HCT116 (cell line): ENCODE measurements at places on chromosomes 11 and 22. TPM values are rescaled to one million over a fixed set of nuclear protein-coding genes. Genes with fewer than 3 reads are reported as not detected.

GRCh38 chr22:17788528-17789378 lies 14.5 kb upstream of the BID start:
- no peak for DNase-seq

DNA sequence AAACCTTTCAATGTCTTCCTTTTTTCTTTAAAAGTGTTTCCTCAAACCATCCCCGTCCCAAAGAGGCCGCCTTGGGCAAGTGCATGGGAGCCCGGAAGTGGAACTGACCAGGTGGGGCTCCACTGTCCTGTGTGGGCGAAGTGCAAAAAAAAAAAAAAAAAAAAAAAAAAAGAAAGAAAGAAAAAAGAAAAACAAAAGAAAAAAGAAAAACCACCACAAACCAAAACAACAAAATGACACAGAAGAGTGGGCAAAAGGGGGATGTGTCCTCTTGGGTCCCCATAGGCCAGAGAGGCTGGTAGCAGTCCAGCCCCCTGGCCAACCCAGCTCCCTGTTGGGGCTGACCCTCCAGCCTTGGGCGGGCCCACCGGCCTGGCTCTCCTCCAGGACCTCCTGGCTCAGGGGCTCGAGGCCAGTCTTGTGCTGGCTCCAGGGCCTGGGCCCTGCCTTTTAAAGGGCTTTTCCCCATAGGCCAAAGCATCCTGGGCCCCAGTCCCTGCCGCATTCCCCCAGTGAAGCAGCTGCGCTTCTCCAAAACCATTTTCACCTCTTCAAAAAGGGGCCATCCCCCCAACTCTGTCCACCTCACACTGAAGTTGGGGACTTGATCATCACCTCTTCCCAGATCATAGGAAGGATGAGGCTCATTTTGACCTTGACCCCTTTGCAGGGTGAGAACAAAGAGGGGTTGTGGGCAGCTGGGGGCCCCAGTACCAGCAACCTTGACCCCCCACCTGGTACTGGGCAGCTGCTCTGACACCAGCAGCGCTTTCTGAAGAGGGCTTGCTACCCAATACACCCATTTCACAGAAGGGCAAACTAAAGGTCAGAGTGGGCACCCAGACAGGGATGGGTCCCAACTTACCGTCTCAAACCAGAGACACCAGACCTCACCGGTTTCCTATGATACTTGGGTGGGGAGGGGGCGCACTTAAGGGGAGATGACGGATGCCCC lies 9.4 kb downstream of the CBX6 start:
- no peak for DNase-seq

- DNase-seq = no peak
Observed at GRCh38 chr11:92166335-92166734, 58.3 kb upstream of the FAT3 start.

- no peak for DNase-seq
Observed at GRCh38 chr11:93166862-93167261, 30.9 kb downstream of the SLC36A4 start.

GRCh38 chr11:7540830-7541555 lies 27.2 kb downstream of the PPFIBP2 start:
- no peak for DNase-seq

DNA sequence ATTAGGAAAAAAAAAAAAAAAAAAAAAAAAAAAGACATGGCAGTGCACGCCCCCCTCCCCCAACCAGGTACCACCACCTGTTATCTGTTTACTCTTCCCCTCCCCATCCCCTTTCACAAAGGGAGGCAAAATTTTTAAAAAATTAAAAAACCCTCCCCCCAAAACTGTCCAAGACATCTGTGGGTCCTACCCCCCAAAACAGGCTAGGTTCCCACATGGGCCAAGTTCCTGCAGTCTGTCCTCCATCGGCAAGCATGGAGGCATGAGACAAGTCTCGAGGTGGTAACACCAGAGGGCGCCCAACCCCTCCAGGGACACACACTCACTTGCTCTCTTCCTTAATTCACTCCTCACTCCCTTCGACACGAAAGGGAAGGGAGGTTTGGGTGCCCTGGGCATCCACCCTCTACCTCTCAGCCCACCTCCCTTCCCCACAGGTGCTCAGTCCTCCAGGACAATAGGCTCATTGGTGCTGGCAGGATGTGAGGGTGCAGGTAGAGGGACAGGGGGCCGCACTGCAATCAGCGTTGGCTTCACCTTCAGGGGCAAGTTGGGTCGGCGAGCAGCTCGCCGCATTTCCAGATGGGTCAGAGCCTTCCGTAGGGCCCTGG lies 2.2 kb upstream of the TUT1 start:
- no peak for DNase-seq

- DNase-seq = no peak
Observed at GRCh38 chr22:20506543-20507252, 712 bp upstream of the MED15 start.

GRCh38 chr11:3775736-3776406 lies 21.5 kb downstream of the NUP98 start:
- DNase-seq = no peak

DNA sequence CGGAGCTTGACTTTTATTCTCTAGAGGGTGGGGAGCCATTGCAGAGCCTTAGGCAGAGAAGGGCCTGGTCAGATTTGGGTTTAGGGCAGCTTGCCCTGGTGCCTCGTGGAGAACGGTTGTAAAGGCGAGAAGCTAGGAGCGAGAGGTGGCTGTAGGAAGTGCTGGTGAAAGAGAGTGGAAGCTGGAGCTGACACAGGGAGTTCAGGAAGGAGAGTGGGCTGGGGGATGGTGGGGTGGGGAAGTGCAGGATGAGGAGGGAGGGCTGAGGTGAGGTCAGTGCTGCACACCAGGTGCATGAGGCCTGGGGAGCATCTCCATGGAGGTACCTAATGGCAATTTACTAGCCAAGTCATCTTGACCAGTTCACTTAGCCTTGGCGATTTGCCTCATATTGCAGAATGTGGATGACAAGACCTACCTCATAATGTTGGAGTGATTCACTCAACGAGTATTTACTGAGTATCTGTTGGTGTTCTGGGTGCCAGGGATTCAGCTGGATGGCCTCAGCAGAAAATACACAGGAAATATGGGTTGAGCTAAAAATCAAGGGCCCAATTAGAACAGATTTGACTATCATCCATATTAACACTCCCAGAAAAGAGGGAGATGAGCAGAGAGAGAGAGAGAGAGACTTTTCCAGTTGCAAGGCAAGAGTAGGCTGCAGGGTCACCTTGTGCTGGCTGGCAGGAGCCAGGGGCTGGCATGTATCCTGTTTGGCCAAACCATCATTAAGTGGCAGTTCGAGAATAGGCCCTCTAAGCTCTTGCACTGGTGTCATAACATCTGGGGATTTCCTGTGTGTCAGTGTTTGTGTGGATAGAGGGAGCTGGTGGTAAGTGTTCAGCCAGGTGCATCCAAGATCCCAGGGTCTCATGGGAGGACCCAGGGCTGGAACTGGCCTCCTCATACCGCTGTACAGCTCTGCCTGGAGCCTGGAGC lies 44.4 kb upstream of the CLDN5 start:
- DNase-seq = no peak

DNA sequence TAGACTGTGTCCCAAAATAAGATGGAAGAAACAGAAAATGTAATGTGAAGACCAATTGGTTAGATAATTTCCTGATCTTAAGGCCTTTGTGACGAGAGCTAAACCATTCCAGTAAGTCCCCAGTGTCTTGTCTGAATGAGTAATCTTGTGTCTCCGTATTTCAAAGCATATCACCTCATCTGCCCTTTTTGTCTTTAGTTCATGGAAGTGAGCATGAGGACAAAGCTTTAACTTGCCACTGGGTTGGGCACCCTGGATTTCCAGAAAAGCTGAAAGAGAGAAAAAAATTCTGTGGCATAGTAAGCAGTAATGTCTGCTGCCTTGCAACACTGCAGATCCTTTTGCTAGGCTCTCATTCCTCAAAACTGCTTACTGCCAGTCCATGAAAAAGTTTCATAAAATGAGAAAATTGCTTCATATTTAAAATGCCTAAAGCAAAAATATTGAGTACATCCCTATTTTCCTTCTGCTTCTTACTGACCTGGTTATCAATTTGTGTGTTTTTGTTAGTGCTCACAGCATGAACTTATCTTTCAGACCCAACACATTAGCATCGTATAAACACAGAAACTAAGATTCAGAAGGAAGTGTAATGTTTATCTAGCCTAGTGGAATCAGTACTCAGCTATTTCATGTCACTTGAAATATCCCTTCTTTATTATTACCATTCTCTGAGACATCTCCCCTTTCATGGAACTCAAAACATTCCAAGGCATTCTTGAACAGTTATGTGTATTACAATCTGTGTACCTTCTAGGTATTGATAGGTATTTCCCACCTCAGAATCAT lies 5.3 kb downstream of the CASP12 start:
- DNase-seq = no peak

- DNase-seq = no peak
Observed at GRCh38 chr11:68090706-68091105, 30.5 kb downstream of the CHKA start.

GRCh38 chr22:46929046-46929709 lies 166.7 kb downstream of the TBC1D22A start:
- DNase-seq = no peak

DNA sequence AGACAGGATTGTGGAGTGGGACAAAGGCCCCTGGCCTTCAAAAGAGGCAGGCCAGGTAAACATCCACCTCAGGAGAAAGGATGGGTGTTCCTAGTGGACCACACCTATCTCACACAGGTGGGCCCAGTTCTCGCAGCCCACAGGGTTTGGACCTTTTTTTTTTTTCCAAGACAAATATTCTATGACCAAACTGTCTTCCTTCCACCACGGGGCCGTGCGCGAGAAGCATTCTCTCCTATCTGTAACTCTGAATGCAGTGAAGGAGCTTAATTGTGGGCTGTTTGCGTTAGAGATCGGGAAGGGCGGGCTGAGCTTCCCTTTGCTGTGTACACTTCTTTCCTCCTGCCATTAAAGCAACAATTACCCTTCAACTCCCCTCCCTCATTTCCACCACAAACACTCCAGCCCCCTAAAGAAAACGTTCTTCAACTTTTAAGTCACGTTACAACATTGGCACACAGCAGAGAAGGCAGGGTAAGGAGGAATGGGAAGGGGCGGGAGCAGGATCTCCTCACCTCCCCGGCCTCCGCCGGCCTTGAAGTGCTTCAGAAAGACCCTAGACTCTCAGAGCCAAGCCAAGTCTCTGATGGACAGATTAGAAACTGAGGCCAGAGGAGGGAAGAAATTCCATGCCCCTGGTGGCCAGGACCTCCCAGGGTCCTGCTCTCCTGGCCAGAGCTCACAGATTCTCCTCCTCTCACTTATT lies 238.4 kb downstream of the BUD13 start:
- no peak for DNase-seq

- no peak for DNase-seq
Observed at GRCh38 chr11:59503276-59503675, at the start of gene OR4D11. TSS of gene OR4D11 (plus strand) at chr11:59503576. CDS start at chr11:59503576, 0 bp downstream.

- no peak for DNase-seq
Observed at GRCh38 chr22:38267086-38267485, 5.7 kb downstream of the TMEM184B start.

- no peak for DNase-seq
Observed at GRCh38 chr22:34808618-34809017, 257.3 kb upstream of the ISX start.

DNA sequence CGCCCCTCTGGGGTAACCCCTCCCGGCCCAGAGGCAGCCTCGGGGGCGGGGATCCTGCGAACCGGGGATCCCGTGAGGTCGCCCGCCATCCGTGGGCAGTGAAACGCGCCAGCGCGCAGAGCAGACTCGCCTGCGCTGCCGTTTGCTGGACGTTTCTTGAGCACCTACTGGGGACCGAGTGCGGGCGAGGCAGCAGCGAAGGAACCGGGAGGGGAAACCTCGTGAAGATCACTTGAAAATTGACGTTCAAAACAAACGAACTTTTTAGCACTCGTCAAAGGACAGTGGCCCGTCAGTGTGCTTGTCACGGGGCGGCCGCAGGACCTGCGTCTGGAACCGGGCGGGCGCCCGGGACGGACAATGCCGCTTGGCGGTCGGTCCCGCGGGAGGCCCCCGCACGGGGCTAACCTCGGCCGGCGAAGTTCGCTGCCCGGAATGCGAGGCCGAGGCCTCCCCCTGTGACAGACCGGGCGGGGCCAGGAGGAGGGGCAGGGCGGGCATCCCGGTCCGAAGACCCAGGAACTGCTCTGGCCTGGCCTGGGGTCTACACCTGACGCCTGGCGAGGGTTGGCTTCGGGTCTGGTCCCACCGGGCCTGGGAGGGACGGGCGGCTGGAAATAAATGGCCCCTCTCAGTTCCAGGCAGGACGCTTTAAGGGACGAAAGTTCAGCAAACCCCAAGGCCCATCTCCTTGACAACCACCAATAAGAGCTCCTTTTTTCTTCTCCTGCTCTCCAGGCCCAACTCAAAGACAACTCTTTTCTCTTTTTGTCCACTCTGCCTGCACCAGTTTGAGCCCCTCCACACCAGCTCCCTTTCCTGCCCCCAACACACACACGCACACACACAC lies 723 bp upstream of the SCUBE1 start:
- DNase-seq = no peak

GRCh38 chr22:35842954-35843353 lies 125.3 kb downstream of the APOL5 start:
- peak; percentile 62 for DNase-seq

GRCh38 chr11:36142439-36142838 lies 146.8 kb downstream of the COMMD9 start:
- no peak for DNase-seq

- DNase-seq = no peak
Observed at GRCh38 chr11:2459796-2460531, 15.2 kb downstream of the KCNQ1 start.

- DNase-seq = no peak
Observed at GRCh38 chr22:49251371-49251770, 576.3 kb downstream of the BRD1 start.

GRCh38 chr11:116864531-116864930 lies 27.1 kb upstream of the APOA1 start:
- DNase-seq = no peak

GRCh38 chr22:36546092-36546804 lies 17.3 kb upstream of the EIF3D start:
- peak; percentile 73 for DNase-seq

DNA sequence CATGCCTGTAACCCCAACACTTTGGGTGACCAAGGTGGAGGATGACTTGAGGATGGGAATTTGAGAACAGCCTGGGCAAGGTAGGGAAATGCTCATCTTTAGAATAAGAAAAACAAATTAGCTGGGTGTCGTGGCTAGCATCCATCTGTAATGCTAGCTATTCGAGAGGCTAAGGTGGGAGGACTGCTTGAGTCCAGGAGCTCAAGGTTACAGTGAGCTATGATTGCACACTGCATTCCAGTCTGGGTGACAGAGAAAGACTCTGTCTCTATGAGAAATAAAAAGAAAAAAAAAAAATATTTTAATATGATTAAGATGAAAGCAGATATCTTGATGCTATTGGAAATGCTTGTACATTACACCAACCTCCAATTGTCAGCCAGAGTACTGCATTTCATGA lies 28.6 kb upstream of the DDX10 start:
- DNase-seq = no peak

- no peak for DNase-seq
Observed at GRCh38 chr22:49193901-49194465, 633.7 kb downstream of the BRD1 start.

- DNase-seq = no peak
Observed at GRCh38 chr11:131977231-131977630, 606.8 kb downstream of the NTM start.

Gene MCAT
- 34.8 TPM for total RNA-seq

Gene NTM
- not detected for total RNA-seq

Gene COPB1
- total RNA-seq = 95.5 TPM

Gene MPPED2
- not detected for total RNA-seq

Gene ZNF280B
- 5.5 TPM for total RNA-seq

Gene PDXP
- 42.7 TPM for total RNA-seq

Gene SLC22A6
- not detected for total RNA-seq

Gene SMTN
- 148 TPM for total RNA-seq

Gene CRYBB3
- 0.64 TPM for total RNA-seq

Gene PTPN5
- total RNA-seq = not detected

Gene SPDYC
- 1.2 TPM for total RNA-seq
